ENCODE measurements at places on chromosomes 16 and 17.

- no peak for DNase-seq
Observed at GRCh38 chr17:19610311-19610710, 38.2 kb upstream of the ALDH3A2 start.

- no peak for DNase-seq
Observed at GRCh38 chr16:15849209-15849981, 7.4 kb downstream of the MYH11 start.

GRCh38 chr17:35051183-35051578 is 12.3 kb downstream of the RFFL start:
- DNase-seq = no peak

- no peak for DNase-seq
Observed at GRCh38 chr17:48752399-48753288, 24.1 kb upstream of the HOXB13 start.

GRCh38 chr17:72764632-72765041 is 327.9 kb downstream of the SLC39A11 start:
- no peak for DNase-seq

GRCh38 chr16:50848755-50849514 is 107.0 kb downstream of the CYLD start:
- DNase-seq = no peak
